ENCODE measurements at places on chromosomes 6 and 20.

DNA sequence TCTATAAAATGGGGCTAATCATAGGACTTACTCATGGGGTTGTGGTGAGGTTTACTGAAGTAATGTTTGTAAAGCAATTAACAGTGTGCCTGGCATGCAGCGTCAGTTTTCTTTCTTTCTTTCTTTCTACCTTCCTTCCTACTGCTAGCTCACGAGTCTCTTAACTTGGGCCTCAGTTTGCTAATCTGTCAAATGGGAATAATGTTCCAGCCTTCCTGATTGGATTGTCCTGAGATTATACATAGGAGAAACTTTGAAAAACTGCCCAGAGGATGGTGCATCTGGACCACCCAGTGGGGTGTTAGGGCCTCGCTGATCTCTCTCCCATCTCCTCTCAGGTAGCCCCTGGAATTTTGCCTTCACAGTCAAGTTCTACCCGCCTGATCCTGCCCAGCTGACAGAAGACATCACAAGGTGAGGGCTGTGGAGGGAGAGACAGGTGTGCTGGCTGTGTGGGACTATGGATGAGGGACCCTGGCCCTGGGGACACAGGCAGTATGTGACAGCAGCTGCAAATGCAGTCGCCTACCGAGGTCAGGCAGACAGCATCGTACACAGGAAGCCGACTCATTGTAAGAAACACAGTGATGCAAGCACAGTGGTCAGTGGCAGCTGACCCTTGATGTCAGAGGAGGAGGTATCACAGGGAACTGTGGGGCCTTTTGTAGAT is 27.5 kb downstream of the EPB41L1 start:
- DNase-seq: no peak

GRCh38 chr20:50305636-50306477 is 115.2 kb downstream of the CEBPB start:
- no peak for DNase-seq

- no peak for DNase-seq
Measured at GRCh38 chr6:46581459-46582177, 71.0 kb downstream of the CYP39A1 start.

- no peak for DNase-seq
Measured at GRCh38 chr20:1562622-1563021, 5.1 kb upstream of the SIRPD start.

DNA sequence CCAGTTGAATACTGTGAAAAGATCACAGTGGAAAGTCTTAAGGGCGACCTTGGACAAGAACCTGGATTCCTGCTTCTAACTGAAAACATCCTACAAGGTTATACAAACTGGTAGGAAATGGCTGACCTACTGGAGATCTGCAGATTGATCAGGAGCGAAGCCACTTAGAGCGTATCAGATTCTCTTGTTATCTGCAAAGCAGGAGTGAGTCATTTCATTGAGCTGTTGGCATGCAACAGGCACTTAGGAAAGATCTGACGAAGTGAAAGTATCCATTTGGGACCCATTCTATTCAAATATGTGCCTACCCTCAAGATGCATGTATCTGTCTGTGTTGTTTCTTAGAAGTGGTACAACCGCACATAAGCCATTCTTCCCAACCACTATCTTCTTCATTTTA is 131.2 kb upstream of the RIN2 start:
- no peak for DNase-seq

GRCh38 chr6:147954938-147955337 is 387.7 kb upstream of the SASH1 start:
- DNase-seq: no peak
